Right kidney (tissue), 9 donors: ENCODE measurements at places on chromosomes 3 and 15.

DNA sequence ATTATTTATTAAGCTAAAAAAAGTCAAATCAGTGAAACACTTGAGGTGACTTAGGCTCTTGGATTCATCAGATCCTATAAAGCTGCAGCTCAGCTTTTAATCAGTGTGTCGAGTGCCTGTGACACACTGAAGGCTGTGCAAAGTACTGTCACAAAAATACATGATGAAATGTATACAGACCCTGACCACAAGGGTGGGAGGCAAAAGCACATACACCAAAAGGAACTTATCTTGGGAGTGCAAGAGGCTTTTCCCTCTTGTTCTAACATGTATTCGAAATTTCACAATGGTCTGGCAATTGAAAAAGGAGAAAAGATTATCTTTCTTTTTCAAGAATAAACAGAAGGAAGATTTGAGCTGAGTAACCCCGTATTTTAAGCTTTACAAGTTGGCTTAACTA lies 35.9 kb downstream of the VGLL4 start:
- no peak for DNase-seq

DNA sequence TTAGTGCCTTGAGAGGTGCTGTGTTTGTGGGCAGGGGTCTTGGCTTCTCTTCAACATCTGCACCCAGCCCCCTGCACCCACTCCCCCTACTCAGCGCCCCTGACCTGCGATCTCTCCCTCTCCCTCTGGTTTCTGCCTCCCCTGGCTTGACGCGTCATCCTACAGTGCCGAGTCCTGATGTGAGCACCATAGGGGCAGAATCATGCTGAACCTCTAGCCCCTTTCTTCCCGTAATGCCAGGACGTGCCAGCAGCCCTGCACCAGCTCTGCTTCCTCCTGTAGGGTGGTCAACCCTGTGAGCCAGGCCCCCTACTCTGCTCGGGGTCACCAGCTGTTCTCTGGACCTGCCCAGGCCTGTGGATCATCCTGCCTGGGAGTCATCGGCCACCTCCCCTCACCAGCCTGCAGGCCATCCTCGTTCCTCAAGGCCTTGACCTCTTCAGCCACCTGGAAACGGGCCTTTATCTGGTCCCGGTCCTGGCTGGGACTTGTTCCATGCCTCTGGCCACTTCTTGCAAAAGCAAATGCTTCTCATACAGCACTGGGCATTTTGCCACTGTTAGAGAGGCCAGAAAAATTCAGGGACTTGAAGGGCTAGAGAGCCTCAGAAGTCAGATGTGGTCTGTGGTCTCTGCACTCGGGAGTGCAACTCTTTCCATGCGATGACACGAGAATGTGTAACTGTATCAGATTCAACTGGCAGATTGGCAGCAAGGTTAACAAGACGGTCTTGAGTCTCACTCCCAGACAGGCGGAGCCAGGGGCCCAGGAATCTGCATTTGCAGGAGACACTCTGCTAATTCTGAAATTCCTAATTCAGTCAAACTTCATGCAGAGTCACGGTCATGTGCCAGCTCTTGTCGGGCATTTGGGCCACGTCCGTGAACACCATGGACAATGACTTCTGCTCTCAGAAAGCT lies 16.7 kb upstream of the KLF15 start:
- no peak for DNase-seq

DNA sequence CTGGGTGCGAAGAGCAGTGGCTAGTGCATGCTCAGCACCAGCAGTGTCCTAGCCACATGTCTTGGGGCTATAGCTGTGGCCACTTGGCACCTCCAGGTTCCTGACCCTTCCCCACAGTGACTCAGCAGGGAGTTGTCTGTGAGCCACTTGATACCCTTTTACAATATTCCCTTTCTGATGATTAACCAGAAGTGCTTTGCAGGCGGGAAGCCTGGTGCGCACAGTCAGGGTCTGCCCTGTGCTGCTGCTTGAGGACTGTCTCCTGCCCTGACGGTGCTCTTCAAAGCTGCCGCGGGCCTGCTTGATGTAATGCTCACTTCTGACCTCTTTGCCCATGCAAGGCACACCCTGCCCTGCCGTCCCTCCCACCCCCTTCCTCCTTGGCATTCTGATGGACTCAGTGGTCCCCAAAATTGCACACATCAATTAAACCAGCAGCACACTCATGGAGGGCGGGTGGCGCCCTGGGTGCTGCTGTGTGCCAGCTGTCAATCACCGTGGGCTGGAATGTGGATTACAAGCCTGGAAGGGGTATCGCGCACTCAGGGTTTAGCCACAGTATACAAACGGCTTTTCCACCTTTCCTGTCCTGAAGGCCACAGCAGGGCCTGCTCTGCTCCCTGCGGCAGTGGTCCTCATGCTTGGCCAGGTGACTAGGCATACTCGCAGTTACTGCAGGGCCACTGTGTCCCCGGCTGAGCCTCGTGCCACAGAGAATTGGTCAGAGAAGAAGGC lies 40.9 kb upstream of the PCSK6 start:
- no peak for DNase-seq

GRCh38 chr3:193842029-193842798 lies 249.2 kb downstream of the OPA1 start:
- DNase-seq: no peak

GRCh38 chr15:67771189-67771800 lies 54.0 kb upstream of the SKOR1 start:
- DNase-seq: no peak

DNA sequence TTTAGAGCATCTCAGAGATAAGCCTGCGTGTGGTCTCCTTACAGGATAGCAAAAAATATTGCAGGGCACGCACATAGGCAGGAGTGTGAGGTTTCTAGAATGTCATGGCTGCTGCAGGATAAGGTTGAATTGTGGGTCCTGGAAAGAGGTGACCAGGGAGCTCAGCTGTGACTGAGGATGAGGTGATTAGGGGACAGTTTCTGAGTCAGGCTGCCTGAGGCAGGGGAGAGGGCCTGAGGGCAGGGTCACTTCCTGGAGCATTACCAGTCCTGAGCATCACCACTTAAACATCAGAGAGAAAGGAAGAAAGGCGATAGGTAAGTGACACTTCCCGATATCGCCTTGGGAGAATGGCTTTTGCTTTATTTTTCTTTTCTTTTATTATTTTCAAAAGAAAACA lies 813.8 kb downstream of the TUSC7 start:
- no peak for DNase-seq

- no peak for DNase-seq
These were observed 127.0 kb upstream of the CCDC54 start for GRCh38 chr3:107250221-107250620.

DNA sequence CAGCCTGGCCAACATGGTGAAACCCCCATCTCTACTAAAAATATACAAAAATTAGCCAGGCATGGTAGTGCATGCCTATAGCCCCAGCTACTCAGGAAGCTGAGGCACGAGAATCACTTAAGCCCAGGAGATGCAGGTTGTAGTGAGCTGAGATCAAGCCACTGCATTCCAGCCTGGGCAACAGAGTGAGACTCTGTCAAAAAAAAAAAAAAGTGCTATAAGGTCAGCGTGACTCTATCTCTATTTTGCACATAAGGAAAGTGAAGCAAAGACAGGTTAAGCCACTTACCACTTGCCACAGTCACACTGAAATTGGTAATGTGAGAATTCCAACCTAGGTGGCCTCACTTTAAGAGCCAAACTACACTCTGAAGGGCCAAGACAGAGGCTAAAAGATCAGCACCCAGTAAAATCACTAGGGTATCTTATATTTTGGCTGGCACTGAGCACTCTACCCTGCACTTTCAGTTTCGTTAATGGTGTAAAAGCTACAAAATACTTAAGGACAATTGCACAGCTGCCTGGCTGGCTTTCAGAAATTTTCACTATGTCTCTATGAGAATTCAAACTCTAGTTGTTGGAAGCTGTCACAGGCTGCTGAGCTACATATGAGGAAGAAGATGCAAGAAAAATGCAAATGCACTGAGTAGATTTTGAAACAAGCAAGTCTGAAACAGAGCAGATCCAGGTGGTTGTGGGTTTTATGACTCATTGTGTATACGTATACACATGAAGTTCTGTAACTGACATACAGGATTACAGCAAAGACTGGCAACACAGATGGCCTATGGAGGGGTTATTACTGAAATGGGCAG lies 32.7 kb downstream of the TRANK1 start:
- DNase-seq: no peak

GRCh38 chr3:58998476-58999117 lies 51.2 kb downstream of the CFAP20DC start:
- no peak for DNase-seq

GRCh38 chr3:135495891-135496290 lies 469.6 kb upstream of the PPP2R3A start:
- DNase-seq: no peak

- no peak for DNase-seq
These were observed 28.1 kb downstream of the HACD3 start for GRCh38 chr15:65558336-65558735.

DNA sequence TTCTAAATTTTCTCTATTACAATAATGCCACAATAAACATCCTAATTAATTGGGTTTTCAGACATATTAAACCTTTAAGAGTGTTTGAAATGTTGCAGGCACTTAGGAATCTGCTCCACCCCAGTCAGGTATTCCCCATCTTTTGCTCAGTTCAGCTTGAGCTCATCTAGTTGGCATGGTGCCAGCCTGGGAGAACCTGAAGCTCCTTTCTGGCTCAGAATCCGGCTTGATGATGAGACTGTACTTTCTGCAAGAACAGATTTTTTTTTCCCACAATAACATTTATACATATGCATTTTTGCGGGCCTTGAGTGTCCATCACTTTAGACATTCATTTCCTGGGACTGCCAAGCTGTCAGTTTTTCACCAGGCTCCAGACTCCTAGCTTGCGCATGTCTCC lies 7.7 kb upstream of the OXSR1 start:
- DNase-seq: no peak

DNA sequence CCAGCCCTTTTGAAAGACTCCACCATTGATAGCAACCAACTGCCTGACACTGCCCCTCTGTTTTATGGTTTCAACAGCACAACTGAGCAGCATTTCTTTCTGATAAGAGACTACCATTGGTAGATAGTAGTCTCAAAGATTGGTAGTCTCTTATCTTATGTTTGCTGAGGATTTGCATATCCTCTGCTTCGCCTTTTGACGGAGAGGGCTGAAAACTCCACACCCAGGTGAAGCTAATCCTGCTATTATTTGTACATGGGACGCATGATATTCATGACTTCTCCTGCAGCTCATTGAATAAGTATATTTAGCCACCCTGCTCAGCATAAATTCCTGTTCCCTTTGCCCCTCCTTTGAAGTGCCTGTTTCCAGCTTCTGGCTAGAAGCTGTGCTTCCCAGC lies 119.4 kb upstream of the STRIT1 start:
- no peak for DNase-seq

DNA sequence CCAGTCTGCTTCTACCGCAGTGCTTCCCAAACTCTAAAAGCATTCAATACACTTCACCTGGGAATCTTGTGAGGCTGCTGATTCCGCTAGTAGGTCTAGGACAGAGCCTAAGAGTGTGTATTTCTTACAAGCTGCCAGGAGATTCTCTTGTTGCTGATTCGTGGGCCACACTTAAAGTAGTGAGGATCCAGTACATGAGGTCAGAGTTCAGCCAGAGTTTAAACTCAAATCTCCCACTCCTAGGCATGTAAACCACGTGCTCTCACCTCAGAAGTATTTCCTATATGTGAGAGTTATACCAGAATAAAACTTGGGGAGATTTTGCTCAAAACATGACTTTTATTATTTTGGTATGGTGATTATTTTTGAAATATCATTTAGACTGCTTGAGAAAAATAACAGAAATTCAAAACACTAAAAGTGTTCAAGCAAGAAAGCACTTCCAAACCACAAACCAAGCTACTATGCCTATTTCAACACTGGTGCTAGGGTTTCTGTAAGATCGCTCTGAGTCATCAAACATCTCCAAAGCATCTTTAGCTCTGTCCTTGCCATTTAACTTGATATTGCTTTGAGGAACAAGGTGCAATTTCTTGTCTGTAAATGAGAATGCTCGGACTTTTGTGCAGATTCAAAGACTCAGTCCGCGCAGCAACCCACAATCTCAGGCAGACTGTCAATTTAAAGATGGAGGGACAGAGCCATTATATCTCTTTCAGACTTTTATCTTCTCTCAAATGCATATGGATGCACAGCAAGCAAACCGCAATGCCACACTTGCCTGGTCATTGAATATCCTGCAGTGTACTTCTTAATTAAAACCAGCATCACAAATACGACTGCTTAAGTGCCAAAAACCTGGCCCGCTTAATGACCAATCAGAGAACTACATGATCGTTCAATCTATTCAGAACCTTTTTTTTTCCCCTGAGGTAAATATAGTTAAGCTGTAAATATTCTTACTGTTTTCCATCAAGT lies 59.8 kb downstream of the AGTR1 start:
- DNase-seq: no peak

- DNase-seq: no peak
These were observed 727.2 kb upstream of the CFAP20DC start for GRCh38 chr3:59777066-59777465.

DNA sequence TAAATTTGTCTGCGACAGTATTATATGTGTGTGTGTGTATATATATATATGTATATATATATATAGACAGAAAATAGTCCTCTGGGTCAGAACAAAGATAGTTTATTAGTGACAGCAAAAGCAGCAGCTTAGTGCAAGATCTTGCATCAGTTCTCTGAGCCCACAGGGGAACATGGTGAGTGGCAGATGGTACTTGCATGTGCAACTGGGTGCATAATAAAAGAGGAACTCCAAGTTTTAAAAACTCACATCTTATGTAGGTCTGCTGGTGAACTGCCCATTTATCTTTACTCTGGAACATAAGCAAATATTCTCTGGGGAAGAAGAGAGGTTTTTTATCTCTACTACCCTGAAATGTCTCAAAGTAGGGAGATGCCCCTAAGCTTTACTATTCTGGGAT lies 276.4 kb downstream of the POLQ start:
- DNase-seq: no peak

DNA sequence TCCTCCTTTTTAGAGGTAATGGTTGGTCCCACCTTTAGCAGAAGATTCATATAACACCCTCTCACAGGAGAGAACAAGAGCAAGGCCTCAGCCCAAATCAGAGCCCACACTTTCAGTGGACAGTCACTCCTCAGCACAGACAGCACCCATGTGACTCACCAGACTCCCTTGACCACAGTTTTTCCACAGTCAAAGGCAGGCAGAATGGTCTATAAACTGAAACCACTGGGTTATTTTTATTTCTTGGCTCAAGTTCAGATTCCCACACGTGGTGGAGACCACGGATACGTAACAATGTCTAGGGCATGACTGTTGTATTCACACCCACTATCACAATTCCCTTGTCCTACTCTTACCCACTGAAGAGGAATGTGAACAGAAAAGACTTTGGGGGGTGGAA lies 237.8 kb upstream of the UBE2E1 start:
- no peak for DNase-seq

- no peak for DNase-seq
These were observed 1261.6 kb upstream of the GBE1 start for GRCh38 chr3:83023086-83023485.

GRCh38 chr15:57677204-57677603 lies 29.3 kb upstream of the POLR2M start:
- DNase-seq: no peak

DNA sequence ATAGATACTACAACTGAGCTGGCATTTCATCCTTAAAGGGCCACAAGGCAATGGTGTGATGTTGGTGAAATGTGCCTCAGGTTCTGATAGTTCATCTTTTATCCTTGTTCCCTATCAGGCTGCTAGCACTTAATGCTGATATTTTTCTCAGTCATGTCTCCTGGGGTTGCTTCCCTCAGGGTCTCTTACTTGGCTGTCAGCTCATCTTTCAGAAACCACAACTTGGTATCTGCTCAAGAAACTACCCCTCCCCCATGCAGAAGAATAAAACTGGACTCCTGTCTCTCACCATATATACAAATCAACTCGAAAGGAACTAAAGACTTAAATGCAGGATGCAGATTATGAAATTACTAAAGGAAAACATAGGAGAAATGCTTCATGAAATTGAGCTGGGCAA lies 308.1 kb downstream of the CHST2 start:
- DNase-seq: no peak

- DNase-seq: peak; percentile 40
These were observed 67.1 kb upstream of the MCTP2 start for GRCh38 chr15:94164202-94164807.
